ENCODE measurements at places on chromosomes 16 and 17.

- DNase-seq: no peak
Measured at GRCh38 chr16:3938471-3938842, 57.9 kb upstream of the CREBBP start.

DNA sequence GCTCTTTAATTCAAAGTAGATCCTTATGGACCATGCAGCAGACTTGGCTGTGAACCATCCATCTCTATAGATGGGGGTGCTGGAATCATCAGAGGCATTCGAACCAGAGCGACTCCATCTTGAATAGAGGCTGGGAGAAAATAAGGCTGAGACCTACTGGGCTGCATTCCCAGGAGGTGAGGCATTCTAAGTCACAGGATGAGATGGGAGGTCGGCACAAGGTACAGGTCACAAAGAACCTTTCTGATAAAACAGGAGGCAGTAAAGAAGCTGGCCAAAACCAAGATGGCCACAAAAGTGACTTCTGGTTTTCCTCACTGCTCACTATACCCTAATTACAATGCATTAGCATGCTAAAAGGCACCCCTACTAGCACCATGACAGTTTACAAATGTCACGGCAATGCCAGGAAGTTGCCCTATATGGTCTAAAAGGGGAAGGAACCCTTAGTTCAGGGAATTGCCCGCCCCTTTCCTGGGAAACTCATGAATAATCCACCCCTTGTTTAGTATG lies 89.2 kb upstream of the BRD7 start:
- DNase-seq: no peak

DNA sequence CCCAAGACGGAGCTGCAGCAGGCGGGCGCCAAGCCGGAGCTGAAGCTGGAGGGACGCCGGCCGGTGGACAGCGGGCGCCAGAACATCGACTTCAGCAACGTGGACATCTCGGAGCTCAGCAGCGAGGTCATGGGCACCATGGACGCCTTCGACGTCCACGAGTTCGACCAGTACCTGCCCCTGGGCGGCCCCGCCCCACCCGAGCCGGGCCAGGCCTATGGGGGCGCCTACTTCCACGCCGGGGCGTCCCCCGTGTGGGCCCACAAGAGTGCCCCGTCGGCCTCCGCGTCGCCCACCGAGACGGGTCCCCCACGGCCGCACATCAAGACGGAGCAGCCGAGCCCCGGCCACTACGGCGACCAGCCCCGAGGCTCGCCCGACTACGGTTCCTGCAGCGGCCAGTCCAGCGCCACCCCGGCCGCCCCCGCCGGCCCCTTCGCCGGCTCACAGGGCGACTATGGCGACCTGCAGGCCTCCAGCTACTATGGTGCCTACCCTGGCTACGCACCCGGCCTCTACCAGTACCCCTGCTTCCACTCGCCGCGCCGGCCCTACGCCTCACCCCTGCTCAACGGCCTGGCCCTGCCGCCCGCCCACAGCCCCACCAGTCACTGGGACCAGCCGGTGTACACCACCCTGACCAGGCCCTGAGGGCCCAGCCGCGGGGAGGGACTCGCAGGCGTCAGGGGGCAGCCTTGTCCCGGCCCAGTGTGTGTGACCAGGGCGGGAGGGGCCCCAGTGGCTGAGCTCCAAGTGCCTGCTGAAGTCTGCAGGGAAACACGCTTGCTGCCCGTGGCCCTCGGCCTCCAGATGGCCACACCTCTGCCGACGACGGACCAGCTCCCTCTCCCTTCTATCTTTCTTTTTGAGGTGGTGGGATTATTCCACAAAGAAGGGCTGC lies 3.4 kb downstream of the SOX8 start:
- no peak for DNase-seq

GRCh38 chr16:22191532-22192260 lies 14.4 kb upstream of the EEF2K start:
- DNase-seq: no peak

DNA sequence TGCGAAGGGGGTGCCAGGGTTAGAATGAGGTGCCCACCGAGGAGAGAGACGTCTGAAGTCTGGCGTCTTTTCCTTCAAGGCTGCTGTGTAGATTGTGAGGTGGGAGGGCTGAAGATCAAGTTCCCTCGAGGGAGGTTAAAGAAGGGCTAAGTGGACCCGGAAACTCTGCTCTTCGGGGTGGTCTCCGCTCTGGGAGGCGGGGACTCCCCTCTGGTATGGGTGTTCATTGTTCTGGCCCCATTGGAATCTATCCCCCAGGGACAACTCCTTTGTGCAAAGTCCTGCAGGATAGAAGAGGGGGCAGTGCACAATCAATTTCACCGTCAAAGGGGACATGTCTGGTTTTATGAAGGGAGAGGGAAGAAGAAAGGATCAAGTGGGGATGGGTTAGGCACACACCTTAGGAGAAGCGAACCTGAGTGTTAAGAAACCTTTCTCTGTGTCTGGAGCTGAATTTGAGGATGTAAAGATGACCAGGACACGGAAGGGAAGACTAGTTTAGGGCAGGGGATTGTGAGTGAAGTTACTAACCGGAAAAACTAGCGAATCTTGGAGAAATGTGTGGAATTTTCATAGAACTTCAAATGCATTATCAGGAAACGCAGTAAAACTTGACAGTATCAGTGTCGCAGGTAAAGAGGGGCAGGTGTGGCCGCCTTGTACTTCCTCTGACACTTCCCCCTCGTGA lies 809 bp upstream of the RAB34 start:
- DNase-seq: no peak

GRCh38 chr17:16129441-16130205 lies 85.7 kb downstream of the NCOR1 start:
- no peak for DNase-seq

DNA sequence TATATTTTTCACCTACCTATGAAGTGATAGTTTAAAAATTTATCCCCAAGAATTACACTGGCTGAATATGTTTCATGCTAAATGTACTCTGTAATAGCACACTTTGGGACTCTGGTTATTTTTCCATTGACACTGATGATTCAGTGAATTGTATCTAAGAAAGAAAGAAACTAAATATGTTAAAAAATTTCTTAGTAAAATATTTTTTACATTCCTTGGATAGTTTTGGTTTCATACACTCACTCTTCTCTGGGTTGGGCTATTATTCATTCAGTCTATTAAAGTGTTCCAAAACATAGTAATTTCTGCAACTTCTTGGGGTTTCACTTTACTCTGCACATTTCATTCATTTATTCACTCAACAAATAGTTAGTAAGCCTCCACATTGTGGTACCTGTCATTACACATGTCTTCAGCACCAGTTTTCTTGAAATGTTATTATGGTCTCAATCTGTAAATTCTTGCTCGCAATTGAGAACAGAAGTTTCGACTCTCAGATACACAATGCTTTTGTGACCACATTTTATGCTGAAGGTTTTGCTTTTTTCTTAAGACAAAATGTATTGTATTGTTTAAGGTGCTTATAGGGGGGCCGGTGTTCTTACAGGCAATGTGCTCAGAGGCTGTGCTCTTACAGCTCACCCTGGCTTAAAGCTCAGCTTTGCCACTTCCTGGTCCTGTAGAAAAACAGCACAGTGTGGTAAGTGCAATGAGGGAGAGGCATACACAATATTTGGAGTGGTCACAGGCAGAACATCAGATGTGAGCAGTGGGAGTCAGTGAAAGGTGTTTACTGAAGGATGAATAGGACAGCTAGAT lies 17.4 kb downstream of the CNTNAP4 start:
- DNase-seq: peak; percentile 8

GRCh38 chr17:8223356-8224126 lies 13.2 kb upstream of the AURKB start:
- no peak for DNase-seq

DNA sequence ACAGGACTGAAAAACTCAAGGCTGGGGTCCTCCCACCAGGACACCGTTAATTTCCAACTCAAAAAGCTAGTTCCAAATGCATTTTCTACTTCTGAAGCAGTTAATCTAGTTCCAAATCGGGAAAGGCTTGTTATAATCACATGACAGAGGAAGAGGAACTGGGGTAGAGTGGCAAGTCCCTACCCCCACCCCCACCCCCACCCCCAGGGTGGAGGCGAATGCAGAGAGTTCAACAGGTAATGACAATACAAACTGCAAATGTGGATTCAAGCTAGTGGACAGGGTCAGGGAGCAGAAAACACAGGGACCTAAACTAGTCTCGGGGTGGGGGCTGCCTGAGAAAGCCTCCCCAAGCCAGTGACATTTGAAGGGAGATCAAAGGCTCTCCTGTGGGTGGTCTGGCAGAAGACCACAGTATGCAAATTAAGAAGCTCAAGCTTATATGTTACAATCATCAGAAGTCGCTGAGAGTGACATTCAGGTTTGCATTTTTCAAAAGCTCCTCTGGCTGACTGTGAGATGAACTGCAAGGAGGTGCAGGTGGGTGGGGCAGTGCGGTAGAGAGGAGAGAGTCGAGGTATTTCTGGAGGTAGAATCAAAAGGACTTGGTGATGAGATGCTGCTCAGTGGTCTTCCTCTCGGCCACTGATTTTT lies 56.4 kb upstream of the SLC25A19 start:
- DNase-seq: no peak
